ENCODE measurements at places on chromosomes 6 and 20.
A peak's percentile ranks its signal among the peaks of the same experiment; 100 is the strongest.

GRCh38 chr6:138246650-138247440 lies 28.6 kb upstream of the PBOV1 start:
- DNase-seq: no peak

DNA sequence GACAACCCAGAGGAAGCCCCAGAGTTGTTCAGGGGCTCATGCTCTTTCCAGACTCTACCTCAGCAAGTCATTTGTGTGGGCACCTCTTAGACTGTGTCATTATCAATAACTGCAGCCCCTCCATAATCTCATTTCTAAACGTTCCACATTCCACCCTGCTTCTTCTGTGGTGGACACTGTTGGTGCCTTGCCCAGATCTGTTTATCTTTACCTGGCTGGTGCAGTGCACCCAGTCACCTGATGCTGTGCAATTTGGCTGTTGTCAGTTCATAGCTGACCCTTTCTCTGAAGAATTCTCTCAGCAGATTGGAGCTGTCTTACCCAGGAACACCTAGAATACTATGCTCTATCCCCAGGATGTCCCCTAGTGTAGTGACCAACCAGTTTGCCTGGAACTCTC lies 80.0 kb downstream of the ATRN start:
- no peak for DNase-seq

GRCh38 chr6:52612336-52613054 lies 35.6 kb upstream of the TRAM2 start:
- DNase-seq: peak; percentile 77

DNA sequence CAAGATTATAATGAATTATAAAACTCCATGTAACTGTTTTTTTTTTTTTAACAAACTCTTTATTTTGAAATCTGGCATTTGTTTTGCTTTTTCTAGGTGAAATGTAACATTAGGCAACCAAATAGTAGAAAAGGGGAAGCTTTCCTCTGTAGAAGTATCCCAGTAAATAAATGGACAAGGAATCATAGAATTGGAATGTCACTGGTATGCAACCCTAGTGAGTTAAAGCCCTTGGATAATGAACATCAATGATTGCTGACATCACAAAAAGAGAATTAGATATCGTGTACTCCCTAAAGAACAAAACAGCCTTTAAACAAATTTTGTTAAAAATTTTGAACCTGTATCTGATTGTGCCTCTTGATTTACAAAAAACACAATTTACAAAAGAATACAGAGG lies 93.9 kb upstream of the OGFRL1 start:
- DNase-seq: peak; percentile 88

GRCh38 chr6:87945966-87946365 lies 101.7 kb upstream of the SPACA1 start:
- no peak for DNase-seq

DNA sequence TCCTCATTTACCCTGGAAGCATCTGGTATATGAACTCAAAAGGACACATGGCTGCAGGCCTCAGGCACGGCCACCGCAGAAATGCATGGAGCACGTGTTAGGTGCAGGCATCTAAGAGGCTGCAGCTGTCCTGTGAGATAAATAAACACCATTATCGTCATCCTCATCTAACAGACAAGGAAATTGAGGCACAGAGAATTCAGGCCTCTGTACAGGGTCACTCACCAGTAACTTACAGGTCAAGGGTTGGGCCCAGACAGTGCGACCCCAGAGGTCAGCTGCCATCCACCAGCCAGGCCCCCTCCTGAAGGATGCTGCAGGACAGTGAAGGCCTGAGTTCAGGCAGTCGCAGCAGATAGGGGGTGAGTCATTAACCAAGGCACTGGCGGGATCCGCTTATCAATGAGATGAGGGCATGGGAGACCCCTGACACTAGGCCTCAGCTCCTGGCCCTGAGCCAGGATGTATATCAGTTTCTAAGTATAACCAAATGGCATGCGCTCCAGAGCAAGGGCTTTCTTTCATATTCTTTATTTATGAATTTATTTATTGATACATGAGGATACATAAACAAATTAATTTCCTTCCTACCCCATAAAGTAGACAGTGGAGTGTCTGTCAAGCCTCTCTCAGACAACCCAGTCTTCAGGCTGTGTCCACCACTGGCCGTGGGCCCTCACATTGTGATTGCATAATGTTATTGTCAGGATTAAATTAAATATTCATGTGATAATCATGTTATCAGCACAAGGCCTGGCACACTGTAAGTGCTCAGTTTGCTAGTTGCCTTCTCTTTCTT lies 316.9 kb downstream of the QKI start:
- DNase-seq: no peak

- DNase-seq: no peak
Measured at GRCh38 chr20:59121714-59122565, 41.7 kb upstream of the ZNF831 start.

- DNase-seq: no peak
Measured at GRCh38 chr20:33522256-33522820, 32.4 kb downstream of the CBFA2T2 start.

DNA sequence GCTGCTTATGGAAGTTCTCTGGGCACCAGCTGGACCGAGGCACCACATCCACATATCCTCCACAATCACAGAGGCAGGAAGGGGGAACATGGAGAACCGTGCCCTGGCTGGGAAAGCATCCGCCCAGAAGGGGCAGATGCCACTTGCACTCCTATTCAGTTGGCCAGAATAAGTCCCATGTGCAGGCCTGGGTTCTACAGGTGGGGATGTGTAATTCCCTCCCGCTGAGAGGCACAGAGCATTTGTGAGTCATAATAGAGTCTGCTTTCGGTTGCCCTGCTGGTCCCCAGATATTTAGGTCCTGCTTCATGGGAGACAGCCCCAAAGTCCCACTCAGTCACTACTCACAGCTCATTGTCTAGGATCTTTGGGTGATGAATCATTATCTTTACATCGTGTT lies 104.0 kb downstream of the PHACTR3 start:
- DNase-seq: no peak

GRCh38 chr6:31393932-31394331 lies 9.5 kb upstream of the MICA start:
- DNase-seq: no peak

GRCh38 chr6:140581601-140582000 lies 1207.2 kb upstream of the CITED2 start:
- DNase-seq: no peak

GRCh38 chr20:32251470-32251869 lies 26.0 kb upstream of the KIF3B start:
- no peak for DNase-seq

DNA sequence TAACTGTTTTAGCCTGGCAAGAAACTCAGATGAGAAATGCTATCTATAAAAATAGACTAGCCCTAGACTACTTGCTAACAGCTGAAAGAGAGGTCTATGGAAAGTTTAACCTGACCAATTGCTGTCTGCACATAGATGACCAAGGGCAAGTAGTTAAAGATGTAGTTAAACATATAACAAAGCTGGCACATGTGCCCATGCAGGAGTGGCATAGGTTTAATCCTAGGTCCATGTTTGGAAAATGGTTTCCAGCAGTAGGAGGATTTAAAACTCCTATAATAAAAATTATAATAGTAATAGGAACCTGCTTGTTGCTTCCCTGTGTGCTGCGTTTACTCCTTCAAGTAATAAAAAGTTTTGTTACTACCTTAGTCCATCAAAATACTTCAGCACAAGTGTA lies 51.2 kb upstream of the ADGRF4 start:
- no peak for DNase-seq

- DNase-seq: peak; percentile 58
Measured at GRCh38 chr6:156776470-156776839, 723 bp upstream of the ARID1B start.

All from EH (cell line).